ENCODE measurements at places on chromosomes 11 and 22.

DNA sequence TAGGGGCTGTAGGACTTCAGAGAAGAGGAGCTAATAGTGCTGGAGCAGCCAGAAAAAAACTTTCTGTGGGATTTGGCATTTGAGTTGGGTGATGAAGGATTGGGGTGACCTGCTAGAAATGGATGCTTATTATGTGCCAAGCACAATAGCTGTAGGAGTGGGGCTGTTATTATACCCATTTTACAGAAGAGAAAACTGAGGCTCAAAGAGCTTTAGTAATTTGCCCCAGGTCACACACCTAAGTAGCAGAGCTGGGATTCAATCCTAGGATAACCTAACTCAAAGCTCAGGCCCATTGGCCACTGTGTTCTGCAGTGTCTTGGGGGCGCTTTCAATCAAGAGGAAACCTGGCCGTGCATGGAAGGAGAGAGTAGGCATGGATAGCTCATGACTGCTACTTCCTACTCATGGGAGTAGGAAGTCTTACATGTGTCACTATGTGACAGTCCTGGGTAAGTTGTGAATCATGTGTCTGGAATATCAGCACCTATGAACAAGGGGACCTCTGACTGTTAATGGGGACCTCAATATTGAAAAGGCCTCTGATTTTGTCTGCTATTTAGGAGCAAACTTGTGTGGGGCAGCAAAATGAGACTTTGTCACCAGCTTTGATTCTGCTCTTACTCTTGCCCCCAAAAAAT lies 6.1 kb upstream of the ELF5 start:
- no peak for DNase-seq

DNA sequence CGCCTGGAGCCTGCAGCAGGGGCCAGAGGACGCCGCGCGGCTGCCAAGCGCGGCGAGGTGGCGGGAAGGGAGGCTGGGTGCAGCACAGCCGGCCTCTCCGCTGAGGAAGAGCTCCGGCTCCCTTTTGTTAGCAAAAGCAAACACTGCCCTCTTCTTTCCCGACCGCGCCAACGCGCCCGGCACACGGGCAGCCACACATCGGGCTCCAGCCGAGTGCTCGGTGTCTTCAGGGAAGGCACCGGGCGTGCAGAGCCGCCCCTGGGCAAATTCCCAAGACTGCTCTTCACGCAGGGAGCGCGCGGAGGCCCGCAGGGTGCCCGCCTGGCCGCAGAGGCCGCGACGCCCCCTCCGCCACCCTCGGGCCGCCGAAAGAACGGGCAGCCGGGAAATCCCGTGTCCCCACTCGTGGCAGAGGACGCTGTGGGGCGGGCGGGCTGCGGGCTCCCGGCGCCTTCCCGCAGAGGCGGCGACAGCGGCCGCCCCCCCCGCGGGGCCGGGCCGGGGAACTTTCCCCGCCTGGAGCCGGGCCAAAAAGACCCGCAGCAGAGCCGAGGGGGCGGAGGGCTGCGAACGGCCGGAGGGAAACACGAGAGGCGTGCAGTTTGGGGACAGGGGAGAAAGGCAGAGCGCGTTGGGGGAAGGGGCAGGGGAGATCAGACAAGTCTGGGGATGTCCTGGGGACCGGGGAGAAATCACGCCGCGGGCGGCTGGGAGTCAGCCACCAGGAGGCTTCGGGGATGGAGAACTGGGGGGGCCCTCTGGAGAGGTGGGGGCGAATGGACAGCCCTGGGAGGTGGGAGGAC lies 931 bp downstream of the CADM1 start:
- DNase-seq, result no peak

DNA sequence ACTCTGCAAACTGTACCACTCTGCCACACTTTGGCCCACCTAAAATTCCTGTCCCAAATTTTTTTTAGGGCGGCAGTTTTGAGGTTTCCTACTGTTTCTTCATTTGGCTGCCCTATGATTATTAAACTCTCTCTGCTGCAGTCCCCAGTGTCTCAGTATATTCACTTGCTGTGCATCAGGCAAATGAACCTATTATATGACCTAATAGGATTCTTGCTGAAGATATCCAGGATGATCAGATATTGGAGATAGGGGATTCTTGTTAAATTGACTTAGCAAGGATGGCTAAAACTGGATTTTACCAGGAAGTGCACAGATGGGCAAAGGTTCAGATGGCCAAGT lies 410.8 kb upstream of the DDI1 start:
- no peak for DNase-seq

GRCh38 chr11:559712-560304 lies 730 bp downstream of the LMNTD2 start:
- peak; percentile 44 for DNase-seq

DNA sequence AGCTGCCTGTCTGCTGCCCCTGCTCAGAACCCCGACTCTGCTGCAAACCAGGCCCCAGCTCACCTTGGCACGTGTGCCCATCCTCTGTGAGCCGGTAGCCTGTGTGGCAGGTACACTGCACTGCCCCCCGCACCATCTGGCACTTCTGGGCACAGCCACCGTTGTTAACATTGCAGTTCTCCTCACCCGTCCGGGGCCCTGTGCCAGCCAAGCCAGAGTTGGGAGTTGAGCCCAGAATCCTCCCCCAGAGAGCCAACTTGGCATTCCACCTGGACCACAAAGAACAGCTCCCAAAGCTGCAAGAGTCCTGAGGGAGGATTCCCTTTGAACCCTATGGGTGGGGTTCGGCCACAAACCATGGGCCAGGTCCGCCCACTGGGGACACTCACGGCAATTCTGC lies 22.5 kb downstream of the LRP4 start:
- no peak for DNase-seq

DNA sequence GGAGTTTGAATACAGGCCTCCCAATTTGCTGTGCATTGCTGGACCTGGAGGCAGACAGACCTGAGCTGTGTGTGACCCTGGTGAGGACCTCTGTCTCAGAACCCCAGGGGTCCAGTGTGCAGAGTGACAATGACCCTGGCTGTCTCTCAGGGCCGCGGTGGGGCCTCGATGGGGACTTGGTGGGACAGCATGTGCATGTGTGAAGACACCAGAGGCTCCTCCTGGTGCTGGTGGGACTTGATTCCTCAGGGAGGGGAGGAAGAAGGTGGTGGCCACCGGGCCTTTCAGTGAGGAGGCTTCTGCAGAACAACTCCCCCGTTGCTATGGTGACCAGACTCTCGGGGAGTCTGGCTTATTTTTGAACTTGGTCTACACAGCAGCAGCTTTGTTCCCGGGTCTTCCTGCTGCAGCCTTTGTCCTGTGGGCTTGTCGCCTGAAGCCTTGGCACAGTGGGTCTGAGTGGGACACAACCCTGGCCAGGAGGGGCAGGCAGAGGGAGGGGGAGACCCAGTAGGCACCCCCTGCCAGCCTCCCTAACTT lies 35.3 kb downstream of the MCM5 start:
- no peak for DNase-seq

GRCh38 chr22:41746567-41747400 lies 47.5 kb downstream of the MEI1 start:
- DNase-seq, result peak; percentile 69

GRCh38 chr22:40690370-40690769 lies 11.1 kb downstream of the MCHR1 start:
- DNase-seq, result no peak

GRCh38 chr11:68343761-68344256 lies 31.4 kb downstream of the LRP5 start:
- no peak for DNase-seq

- no peak for DNase-seq
Observed at GRCh38 chr11:11816511-11817314, 25.1 kb upstream of the USP47 start.

DNA sequence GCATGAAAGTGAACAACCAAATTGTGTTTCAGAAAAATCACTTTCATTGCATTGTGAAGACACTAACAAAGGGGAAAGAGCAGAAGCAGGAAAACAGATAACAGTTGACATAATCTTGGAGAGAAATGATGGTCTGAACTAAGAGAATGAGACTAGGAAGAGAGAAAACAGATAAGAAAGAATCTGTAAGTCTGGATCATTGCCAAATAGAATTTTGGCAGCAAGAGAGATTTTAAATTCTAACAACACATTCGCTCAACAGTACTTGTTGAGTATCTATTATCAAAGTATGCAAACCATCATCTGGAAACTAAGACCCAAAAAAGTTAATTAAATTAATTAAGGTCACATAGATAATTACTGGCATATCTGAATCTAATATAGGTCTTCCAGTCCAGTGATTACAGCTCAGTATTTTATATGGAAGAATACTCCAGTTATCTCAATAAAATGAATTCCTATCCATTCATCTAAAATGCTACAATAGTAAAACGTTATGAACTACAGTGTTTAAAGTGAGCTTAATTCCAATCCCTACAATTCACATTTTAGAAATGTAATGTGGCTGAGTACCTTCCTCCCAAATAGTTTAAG lies 166.7 kb upstream of the FAT3 start:
- DNase-seq, result no peak

- peak; percentile 86 for DNase-seq
Observed at GRCh38 chr11:86244063-86244521, 461 bp upstream of the EED start.

GRCh38 chr11:126754591-126755426 lies 245.8 kb downstream of the KIRREL3 start:
- no peak for DNase-seq

GRCh38 chr11:15349413-15349812 lies 234.7 kb downstream of the INSC start:
- DNase-seq, result no peak

DNA sequence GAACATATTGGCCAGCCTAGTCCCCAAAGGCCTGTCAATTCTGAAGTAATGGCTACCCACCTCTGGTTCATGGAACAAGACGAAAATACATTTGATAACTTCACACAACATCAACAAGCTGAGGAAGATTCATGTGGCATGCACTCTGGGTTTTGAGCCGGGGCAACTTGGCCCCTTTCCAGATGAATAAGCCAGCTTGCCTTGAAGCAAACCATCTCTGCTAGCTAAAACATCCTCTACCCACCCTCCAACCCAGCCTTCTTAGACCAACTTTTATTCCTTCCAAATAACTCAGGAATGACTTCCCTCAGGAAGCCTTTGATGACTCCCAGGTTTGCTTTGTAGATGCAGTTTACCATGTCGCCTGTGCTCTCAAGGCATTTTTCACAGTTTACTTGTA lies 94.4 kb downstream of the SLC1A2 start:
- DNase-seq, result no peak

- no peak for DNase-seq
Observed at GRCh38 chr22:46742576-46743221, 4.6 kb upstream of the CERK start.

DNA sequence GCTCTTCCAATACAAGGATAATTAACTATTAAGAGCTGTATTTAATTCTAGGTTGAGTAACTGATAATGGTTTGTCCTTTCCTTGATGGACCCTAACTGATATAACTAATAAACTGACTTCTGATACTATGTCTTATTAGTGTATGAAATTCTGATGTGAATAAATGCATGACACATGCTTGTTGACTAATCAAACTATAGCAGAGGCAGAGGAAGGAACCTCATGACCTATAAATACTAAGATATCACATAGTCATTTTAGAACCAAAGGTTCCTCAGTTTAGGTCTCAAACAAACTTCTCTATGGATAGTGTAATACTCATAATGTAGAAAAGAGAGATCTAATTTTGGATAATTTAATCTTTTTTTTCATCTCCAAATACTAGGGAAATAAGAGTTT lies 4.8 kb upstream of the HBD start:
- no peak for DNase-seq

- DNase-seq, result no peak
Observed at GRCh38 chr11:112294688-112295340, 34.2 kb upstream of the PLET1 start.

DNA sequence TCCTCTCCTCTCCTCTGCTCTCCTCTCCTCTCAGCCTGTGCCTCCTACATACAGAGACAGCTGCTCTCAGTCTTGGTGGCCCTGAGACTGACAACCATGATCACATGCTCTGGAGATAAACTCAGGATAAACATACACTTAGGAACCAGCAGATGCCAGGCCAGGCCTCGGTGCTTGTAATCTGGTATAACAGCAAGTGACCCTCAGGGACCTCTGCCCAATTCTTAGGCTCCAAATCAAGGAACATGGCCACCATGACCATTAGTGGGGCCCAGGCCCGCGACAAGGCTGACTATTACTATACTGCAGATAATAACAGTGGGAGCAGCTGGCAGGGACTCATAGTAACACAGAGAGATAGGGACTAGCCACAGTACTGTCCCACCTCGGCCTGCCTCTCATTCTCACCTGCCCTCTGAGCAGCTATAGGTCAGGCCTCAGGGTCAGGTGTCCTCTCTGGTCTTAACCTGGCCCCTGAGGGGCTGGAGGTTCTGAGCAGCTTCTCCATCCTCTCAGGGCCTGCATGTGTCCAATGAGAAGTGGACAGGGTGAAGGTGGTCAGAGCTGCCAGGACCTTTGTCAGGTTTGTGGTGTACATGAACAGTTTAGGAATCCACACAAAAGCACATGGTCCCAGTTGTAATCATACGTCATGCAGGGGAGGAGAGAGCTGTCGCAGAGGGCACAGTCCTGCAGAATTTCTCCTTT lies 106.1 kb downstream of the GGTLC2 start:
- DNase-seq, result no peak

GRCh38 chr11:74672332-74672955 lies 58.8 kb downstream of the CHRDL2 start:
- DNase-seq, result no peak

DNA sequence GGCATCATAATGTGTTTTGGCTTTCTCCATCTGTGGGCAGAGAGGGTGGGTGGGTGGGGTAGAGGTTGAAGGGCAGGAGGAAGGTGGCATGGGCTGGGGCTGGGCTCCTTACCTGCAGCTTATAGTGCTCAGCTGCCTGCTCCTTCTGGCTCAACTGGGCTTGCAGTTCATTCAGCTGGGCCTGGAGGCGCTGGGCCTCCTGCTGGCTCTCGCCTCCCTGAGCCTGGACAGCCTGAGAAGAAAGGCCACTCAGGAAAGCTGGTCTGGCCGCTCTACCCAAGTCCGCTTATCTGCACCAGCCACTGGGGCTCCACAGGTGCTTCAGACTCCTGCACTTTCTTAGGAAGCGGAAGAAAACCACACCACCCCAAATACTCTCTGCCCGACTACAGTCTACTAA lies 10.4 kb downstream of the IL18BP start:
- no peak for DNase-seq

DNA sequence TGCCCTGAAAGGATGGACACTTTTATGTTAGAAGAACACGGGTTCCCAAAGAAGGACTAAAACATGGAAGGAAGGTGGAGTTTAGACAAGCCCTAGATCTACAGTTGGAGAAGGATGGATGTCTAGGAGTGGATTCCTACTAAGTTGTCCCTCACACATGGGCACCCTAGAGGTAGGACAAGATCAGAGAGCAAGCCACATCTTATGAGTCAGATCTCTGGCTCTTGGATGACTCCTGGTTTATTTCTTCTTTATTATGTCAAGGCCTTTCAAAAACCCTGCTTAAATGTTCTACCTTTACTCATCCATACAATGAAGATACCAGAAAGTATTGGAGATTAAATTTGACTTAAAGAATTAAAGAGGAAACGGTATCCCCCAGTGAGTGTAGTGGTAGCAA lies 34.4 kb downstream of the PRCP start:
- DNase-seq, result no peak

DNA sequence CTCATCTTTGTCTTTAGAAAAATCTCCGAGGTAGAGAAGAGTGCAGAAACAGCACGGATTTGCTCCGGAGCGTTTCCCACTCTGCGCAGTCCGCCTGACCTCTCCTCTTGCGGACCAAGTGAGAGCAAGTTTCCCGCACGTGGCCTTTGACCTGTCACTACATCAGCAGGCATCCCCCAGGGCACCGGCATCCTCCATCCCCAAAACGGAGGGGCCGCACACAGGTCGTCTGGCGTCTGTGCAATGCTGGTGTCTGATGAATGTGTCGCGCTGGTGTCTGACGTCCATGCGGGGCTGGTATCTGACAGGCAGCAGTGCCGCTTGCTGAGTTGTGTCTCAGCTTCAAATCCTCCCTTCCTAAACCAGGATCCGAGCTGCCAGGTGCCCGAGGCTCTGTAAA lies 739 bp upstream of the MRGPRE start:
- DNase-seq, result no peak

- no peak for DNase-seq
Observed at GRCh38 chr22:25392584-25392983, 171.9 kb upstream of the GRK3 start.
